ENCODE measurements at places on chromosomes 12 and 14.

- H3K36me3 ChIP-seq = no peaks in the 10 kb centered on the region
- H3K27ac ChIP-seq = no peak overlapping the region
- no peak overlapping the region for H3K4me3 ChIP-seq
- no peak for DNase-seq
- H3K4me1 ChIP-seq = no peaks in the 10 kb centered on the region
- no peaks in the 10 kb centered on the region for H3K27me3 ChIP-seq
These were observed 19.4 kb downstream of the LMO3 start for GRCh38 chr12:16586350-16587109.

GRCh38 chr14:74737753-74738325 lies 24.9 kb downstream of the FCF1 start:
- H3K27ac ChIP-seq = no peak overlapping the region
- H3K4me3 ChIP-seq = no peak overlapping the region
- no peak for DNase-seq
- H3K36me3 ChIP-seq = peaks cover 30% of the 10 kb centered on the region
- H3K27me3 ChIP-seq = no peaks in the 10 kb centered on the region

DNA sequence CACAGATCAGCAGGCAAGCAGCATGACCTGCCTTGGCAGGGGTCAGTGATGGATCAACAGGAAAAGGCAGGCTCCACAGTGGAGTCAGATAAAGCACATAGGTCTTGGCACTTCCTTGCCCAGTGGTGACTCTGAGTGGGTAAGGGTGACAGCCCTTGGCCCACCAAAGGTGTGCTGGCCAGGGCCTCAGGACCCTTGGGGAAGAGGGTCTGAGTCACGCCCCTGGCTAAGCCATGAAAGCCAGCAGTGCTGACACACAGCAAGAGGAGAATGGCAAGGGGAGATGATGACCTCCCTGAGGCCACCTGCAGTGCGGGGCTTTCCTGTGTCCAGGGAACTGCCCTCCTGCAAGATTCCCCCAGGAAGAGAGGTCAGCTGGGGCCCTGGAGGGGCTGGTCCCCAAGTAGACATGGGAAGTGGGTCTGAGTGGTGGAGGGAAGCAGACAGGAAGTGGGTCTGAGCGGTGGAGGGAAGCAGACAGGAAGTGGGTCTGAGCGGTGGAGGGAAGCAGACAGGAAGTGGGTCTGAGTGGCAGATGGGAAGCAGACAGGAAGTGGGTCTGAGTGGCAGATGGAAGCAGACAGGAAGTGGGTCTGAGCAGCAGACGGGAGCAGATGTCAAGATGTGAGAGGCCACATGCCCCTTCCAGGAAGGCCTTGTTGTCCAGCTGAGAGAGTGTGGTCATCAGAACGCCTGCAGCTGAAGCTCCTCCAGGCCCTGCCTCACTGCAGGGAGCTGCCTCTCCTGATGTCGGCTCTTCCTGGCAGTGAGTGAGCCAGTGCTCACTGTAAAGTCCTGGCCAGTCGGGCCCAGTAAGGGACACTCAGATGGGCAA lies 34.8 kb downstream of the DIO3 start:
- H3K27me3 ChIP-seq = no peaks in the 10 kb centered on the region
- H3K4me3 ChIP-seq = no peak overlapping the region
- H3K36me3 ChIP-seq = peaks cover 20% of the 10 kb centered on the region
- peak overlapping the region; percentile 75 for H3K27ac ChIP-seq

DNA sequence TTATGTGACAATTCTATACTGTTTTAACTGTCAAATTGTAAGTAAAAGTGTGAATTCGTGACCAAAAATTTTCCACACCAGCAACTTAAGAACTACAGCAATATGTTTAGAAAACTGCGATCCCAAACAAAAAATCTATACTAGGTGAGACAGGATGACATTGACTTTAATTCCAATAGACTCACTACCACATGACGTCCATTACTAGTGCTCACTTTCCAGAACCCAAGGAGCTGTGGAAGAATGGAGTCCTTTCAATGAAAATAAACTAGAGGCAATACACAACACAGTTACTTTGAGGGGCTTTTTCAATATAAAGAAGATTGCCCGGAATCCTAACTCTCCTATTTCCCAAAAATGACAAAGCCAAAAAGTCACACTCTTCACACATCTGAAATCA lies 1.4 kb downstream of the EPS8 start:
- H3K27ac ChIP-seq = no peak overlapping the region
- H3K4me1 ChIP-seq = peaks cover 17% of the 10 kb centered on the region
- H3K36me3 ChIP-seq = no peaks in the 10 kb centered on the region
- peaks cover 72% of the 10 kb centered on the region for H3K27me3 ChIP-seq
- H3K4me3 ChIP-seq = no peak overlapping the region

DNA sequence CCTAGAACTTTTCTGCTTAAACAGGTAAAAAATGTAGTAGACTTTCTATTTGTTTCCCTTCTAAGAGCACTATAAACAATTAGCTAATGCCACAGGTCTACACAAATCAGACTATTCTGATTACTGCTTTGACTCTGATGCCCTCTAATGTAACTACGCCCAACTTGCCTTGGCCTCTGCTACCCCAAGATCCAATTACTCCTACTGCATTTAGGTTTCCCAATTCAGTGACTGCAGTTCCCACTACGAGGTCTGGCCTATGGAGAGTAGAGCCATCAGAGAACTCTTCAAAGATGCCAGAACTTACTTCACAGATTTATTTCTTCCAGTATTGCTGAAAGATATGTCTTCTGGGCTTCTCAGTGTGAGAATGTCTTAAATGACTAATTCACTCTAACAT lies 15.3 kb upstream of the STYK1 start:
- no peaks in the 10 kb centered on the region for H3K4me1 ChIP-seq
- DNase-seq = no peak
- H3K36me3 ChIP-seq = peaks cover 16% of the 10 kb centered on the region
